NCI-H69 (cell line): ENCODE measurements at places on chromosomes 16 and 17.

- DNase-seq = peak; percentile 85
Measured at GRCh38 chr17:76681222-76682137, 29.3 kb downstream of the MXRA7 start.

DNA sequence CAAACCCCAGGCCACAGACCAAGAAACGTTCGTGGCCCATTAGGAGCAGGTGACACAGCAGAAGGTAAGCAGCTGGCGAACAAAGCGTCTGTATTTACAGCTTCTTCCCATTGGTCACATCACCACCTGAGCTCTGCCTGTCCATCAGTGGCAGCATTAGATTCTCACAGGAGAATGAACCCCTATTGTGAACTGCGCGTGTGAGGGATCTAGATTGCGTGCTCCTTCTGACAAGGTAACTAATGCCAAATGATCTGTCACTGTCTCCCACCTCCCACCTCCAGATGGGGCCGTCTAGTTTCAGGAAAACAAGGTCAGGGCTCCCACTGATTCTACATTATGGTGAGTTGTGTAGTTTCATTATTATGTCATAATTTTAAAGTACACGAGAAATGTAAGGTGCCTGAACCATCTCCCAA lies 186.3 kb downstream of the CPPED1 start:
- peak; percentile 86 for DNase-seq

- DNase-seq = no peak
Measured at GRCh38 chr17:35448214-35448898, at the start of gene SLFN13. Gene SLFN13, minus strand, starts transcription at chr17:35448766. Its CDS starts 3,086 bp downstream, at chr17:35445680.

DNA sequence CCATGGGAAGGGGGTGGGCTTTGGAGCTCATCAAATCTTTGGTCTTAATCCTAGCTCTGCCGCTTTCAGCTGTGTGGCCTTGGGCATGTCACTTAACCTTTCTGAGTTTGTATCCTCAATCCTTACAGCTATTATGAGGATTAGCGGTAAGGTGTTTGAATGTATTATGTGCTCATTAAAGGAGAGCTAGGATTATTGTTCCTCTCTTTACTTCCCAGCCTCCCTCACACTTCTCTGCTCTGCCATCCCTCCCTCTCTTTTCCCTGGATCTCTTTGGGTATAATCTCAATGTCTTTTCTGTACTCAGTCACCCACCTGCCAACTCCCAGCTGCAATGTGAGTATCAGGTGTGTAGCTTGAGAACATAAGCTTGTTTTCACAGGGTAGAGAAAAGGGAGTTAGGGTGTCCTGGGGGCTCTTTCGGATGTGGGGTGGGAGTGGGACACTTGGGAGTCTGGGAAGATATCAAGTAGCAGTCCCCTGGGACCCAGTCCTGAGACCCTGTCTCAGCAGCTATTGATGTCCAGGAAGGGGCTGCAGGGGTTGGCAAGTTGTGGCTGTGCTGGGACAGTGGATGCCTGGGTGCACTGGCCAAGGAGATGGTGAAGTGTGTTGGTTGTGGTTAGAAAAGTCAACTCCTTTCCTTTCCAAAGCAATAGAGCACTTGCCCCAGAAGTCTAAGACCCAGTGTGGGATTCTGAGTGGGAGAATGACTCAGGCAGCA lies 1.8 kb downstream of the EFNB3 start:
- no peak for DNase-seq

- no peak for DNase-seq
Measured at GRCh38 chr16:14334366-14335080, 263.4 kb downstream of the MRTFB start.

- no peak for DNase-seq
Measured at GRCh38 chr17:20143740-20144139, 134.6 kb downstream of the SPECC1 start.

GRCh38 chr16:74577882-74578366 lies 29.0 kb downstream of the GLG1 start:
- DNase-seq = peak; percentile 54

- DNase-seq = peak; percentile 13
Measured at GRCh38 chr17:55990332-55991006, 162.8 kb upstream of the ANKFN1 start.

DNA sequence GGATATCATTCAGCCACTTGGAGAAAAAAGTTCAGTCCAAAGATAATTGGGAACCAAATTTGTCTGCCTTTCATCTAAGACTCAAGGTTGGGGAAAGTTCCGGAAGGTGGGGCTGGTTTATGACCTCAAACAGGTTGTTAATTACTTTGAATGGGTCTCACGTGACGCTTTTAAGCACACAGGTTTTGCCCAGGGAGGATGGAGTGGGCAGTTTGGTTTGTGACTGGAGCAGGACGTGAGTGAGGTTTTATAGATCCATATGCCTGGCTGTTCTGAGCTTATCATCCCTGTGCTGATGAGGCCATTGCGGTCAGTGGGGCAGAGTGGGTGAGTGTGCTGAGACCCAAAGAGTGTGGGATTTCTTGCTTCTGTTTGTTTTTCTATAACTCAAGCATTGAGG lies 38.7 kb upstream of the GPRC5B start:
- peak; percentile 20 for DNase-seq

DNA sequence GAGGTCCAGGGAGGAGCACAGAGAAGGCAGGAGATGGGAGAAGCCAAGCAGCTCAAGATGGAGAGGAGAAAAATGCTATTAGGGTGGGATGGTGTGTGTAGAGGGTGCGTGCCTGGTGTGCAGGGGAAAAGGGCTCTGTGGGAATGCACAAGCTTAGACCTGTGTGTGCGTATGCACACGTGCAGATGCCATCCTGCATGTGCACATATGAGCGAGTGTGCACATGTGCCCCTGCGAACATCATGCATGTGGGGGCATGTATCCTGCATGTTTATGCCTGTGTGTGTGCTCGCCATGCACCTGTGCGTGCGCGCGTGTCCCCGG lies 438 bp upstream of the KCNJ12 start:
- no peak for DNase-seq

- DNase-seq = peak; percentile 84
Measured at GRCh38 chr17:48596735-48597527, 3.4 kb upstream of the HOXB5 start.

DNA sequence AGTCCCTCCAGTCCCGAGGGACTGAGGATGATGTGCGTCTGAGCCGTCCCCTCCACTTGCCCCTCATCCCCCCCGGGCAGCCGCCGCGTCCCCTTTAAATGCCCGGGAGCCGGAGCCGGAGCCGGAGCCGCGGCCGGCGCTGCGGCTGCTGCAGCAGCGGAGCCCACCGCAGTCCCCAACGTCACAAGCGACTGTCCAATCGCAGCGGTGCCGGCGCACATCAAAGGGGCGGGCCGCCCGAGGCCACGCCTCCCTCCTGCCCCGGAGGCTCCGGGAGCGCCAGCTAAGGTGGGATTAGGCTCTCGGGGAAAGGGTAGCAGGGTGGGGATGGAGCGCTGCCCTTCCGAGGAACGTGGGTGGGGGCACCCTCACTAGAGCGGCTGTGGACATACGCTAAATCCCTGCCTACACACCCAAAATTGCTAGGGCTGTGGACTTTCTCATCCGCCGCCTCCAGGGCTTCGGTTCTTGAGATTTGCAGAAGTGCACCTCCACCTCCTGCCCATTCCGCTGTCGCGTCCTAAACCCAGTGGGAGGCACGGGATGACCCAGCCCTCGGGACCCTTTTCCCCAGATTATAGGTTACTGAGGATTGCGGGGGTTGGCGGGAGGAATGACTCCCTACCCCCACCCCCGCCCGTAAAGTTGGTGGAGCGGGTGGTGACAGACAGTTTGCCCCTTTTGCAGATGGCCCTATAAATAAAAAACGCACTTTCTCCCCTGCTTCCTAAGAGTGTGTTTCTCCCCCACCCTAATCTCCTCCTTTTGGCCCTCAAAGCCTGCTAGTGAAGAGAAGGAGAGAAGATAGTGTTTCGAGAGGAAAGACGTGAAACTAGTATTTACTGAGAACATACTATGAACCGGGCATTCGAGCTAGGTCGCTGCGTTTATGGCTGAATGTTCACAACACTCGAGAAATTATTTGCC lies at the start of gene PHOSPHO1:
Gene PHOSPHO1, minus strand, starts transcription at position 152 of the 927 bp plus-strand sequence. CDS start 4,096 bp downstream, outside the sequence.
- peak; percentile 80 for DNase-seq

DNA sequence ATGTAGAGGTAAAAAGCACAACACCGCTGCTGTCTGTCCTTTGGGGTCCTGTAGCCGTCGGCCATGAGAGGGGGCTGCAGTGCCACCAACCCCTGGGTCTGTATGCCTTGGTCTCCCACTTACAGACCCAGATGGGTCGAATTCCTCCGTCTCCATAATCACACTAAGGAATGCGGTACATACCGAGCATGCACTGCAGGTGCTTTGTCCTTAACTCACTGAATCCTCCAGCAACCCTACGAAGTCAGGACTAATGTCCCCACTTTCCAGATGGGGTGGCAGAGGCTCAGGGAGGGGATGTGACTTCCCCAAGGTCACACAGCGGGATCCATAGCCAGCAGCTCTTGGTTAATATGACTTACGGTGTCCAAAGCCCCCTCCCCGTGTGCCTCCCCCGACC lies 219.9 kb upstream of the CIBAR2 start:
- DNase-seq = no peak

DNA sequence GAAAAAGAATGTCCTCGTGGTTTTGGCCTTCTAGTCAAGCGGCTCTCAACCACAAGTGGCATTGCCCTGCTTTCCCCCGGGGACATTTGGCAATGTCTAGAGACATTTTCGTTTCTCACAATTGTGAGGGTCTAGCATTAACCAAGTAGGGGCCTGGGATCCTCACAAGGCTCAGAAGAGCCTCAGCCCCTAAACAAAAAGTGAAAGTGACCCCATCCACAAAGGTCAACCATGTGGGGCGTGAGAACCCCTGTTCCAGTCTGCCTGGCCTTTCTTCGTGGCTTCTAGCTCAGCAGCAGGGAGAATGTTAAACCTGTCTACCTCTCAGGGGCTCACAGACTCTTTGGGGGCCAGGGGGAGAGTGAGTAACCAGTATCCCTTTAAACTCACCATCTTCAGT lies 4.8 kb upstream of the RPL38 start:
- DNase-seq = no peak

GRCh38 chr16:10619271-10619849 lies 39.0 kb upstream of the EMP2 start:
- DNase-seq = peak; percentile 27

DNA sequence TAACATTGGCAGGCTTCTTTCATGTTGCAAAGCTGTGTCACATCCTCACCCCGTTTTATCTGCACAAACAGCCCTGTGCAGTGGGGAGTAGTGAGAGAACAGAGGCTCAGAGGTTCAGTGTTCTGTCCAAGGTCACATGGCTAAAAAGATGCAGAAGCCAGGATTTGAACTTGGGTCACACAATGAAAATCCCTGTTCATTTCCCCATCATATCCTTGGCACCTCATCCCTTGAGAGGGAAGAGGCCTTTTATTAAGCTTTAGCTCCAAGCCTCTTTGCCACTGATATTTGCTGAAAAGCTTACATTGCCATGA lies 106.6 kb downstream of the AMFR start:
- no peak for DNase-seq

DNA sequence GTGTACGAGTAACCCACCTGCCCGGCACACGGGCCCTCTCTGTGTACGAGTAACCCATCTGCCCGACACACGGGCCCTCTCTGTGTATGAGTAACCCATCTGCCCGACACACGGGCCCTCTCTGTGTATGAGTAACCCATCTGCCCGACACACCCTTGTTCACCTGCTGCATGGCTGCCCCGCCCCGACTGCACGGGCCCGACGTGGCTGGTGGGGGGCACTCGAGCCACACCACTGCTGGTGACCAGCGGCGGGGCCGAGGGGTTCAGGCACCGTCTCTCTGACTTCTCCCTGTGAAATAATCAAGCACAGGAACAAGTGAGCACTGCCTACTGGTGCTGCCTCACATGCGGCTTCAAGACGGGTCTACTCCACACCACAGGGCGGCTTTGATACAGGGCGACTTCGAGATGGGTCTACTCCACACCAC lies 22.1 kb downstream of the MAP1LC3B start:
- DNase-seq = no peak

DNA sequence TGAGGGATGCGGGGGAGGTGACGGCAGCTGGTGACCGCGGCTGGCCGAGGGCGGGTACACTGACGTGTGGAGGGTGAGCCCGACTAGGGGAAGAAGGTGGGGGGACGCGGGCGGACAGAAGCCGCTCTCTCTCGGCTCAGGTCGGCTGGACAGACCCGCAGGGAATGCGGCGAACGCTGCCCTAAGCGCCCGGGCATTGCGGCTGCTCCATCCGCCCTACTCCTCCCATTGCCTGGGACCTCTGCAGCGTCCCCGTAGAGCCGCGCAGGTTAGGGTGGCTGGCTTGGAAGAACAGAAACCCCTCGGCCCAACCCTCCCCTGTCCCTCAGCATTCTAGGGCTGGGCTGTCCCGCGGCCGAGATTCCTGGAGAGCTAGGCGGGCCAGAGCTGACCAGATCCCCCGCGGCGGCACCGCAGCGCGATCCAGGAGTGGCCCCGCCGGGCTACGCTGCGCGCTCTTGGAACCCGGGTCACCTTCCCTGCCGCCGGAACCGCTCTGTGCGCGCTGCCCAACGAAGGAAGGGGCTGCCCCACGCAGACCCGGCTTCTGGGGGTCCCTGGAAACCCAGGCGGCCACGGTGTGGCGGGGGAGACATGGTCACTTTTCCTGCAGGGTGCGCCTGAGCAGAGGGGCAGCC lies 3.0 kb downstream of the DLX4 start:
- DNase-seq = peak; percentile 67

GRCh38 chr16:85994492-85995490 lies 95.8 kb downstream of the IRF8 start:
- no peak for DNase-seq

DNA sequence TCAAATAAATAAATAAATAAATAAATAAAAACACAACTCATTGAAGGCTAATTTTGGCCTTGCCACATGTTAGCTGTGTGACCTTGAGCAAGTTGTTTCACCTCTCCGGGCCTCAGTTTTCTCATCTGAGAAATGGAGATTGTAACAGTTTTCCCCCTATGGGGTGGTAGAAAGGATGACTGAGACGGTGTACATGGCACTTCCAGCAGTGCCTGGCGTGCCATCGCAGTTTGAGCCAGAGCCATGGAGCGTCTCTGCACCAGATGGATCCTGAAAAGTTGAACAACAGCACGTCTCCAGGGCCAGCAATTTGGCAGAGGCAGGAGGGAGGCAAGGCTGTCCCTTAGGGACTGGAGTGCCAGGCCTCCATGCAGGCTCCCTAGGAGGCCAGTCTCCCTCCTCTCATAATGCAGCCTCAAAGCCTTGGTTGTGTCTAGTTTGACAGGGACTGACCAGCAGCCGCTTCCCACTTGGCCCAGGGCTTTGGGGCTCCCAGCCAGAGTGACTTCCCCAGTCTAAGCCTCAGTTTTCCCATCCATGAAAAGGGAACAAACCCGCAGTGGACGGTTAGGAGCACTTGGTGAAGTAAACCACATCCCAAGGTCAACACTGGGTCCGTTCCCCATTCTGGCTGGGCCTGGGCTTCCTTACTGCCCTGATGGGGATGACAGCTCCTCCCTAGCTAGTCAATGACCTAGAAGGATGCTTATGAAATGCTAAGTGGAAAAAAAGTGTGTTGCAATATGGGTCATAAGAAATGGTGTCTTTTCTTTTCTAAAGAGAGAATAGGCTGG lies 19.3 kb downstream of the SOCS1 start:
- no peak for DNase-seq

GRCh38 chr16:59305850-59306249 lies 571.7 kb upstream of the GOT2 start:
- no peak for DNase-seq

DNA sequence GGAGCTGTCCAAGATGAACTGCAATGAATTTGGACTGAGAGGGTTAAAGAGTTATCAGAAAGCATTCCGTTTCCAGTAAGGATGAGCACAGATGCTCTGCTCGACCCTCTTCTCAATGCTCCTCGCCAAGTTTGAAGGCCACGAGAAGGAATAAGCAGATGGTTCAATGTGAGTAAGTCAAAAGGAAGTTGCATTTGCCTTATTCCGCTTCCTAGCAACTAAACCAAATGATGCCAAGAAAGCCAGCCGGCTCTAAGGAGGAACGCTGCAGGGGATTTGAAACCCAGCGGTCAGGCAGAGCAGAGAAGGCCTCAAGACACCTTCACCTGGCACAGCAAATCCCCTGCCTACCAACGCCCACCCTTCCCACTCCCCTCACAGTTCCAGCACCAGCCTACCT lies 52.1 kb upstream of the CNEP1R1 start:
- DNase-seq = no peak
